ENCODE measurements at places on chromosomes 7 and 10.

DNA sequence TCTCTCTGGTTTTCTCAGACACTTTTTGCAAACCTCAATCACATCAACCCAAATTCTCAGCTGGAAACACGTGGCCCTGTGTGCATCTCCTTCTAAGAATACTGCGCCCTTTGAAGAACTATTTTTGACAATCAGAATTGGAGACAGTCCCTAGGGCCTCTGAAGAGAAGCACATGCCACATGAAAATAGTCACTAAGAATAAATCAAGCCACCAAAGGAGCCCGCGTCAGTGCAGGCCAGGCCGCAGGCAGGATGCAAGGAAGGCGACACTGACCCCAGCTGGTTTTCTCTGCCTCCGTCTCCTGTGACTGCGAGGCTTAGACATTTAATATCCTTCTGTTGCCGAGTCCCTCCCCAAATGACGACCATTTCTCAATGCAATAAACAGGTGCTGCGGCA is 88.0 kb upstream of the ADAM12 start:
- DNase-seq: no peak

DNA sequence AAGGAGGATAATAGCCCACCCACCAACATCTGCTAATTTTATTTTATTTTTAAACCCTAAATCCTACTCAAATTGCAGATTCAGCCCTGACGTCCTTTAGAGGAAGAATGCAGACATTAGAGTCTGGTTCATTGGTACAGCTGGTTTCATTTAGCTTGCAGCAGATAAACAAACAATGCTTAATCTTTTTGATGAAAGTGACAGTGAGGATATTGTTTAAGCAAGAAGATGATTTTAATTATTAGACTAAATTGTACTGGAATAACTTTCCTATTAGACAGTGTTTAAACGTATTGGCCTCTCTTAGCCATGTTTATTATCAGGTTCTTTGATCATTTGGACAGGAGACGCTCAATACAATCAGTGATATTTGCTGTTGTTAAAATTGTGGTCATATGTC is 164.8 kb downstream of the CDK14 start:
- no peak for DNase-seq

GRCh38 chr10:119768455-119769094 is 42.7 kb downstream of the INPP5F start:
- no peak for DNase-seq

GRCh38 chr10:4868357-4868657 is 42.3 kb downstream of the AKR1E2 start:
- no peak for DNase-seq

- no peak for DNase-seq
Measured at GRCh38 chr10:36109399-36110023, 467.4 kb upstream of the FZD8 start.

- no peak for DNase-seq
Measured at GRCh38 chr10:90162271-90162853, 461.0 kb downstream of the KIF20B start.

DNA sequence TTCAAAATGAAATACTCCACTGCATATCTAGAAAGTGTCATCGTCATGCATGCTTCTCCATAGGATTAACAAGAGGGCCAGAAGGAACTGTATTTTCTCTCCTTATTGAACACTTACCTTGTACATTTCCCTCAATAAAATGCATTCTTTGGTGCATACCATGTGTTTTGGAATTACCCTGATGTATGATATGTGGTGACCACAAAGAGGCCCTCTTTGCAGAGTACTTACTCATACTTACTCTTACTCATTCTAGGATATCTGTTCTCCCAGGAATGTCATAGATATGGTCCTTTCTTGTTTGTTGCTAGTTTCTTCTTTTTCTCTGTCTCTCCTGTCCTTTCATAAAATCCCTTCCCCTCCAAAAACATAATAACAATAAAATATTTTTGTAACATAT is 1087.1 kb upstream of the POT1 start:
- no peak for DNase-seq

DNA sequence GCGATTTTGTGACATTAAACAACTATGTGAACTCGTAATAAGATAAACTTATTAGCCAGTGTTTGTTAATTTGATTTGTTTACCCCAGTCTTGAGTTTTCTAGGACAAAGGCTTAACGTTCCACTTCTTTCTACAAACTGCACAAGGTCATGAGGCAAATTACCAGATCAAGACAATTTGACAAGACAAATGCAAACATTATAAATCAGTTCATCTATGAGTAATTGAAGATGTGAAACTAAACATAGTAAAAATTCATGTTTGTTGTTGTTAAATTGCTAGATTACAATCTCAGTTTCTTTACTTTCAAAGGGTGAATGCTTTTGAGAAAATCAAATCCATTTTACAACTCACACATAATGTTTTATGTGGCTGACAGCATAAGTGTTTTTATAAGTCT is 13.4 kb upstream of the ZNF804B start:
- no peak for DNase-seq

GRCh38 chr7:107046491-107047259 is 2.2 kb downstream of the PRKAR2B start:
- DNase-seq: no peak

- DNase-seq: no peak
Measured at GRCh38 chr7:114084002-114084471, 165.2 kb upstream of the PPP1R3A start.

DNA sequence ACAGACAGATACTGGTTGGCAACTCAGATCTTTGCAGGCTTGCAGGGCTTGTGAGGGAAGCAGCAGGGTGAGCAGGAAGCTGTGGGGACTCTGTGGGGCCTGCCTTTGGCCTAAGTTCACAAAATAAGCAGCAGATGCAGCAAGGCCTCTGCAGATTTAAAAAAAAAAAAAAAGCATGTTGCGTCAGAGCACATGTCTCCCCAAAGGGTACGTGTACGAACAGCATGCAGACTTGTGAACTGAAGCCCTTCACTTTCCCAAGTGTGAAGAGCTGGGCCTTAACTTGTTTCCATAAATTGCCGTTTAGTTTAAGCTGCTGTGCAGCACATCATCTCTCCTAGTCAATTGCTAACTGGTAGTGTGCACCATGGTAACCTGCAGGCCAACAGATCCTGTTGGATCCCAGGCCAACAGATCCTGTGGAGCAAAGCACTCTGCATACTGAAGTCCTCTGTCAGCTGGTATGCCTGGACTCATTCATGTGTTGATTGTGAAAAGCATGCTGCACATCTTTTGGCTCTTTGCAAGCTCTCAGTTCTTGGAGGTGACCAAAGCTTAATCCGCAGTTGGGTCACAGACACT is 10.8 kb upstream of the XPNPEP1 start:
- peak; percentile 6 for DNase-seq

- peak; percentile 78 for DNase-seq
Measured at GRCh38 chr7:28096713-28097112, 83.9 kb downstream of the JAZF1 start.

DNA sequence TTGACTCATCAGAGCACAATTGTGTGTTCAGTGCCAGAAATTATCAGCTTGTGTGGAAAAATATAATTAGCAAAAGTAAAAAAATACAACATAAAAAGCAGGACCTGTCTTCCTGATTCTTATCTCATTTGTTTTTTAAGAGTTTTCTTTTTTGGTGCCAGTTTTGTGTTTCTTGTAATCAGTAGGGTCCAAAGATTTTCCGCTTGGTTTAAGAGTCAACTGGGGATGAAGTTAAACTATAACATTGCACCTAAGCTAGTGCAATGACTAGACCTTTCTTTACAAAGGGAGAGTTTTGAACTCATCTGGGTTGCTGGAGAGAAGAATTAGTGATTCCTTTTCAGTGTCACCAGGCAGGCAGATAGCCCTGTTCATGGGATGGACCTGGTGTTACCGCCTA is 113.4 kb downstream of the PLPP4 start:
- no peak for DNase-seq

- no peak for DNase-seq
Measured at GRCh38 chr10:6365384-6365783, 162.7 kb downstream of the PFKFB3 start.

GRCh38 chr10:24716295-24716694 is 7.4 kb downstream of the ARHGAP21 start:
- DNase-seq: no peak

DNA sequence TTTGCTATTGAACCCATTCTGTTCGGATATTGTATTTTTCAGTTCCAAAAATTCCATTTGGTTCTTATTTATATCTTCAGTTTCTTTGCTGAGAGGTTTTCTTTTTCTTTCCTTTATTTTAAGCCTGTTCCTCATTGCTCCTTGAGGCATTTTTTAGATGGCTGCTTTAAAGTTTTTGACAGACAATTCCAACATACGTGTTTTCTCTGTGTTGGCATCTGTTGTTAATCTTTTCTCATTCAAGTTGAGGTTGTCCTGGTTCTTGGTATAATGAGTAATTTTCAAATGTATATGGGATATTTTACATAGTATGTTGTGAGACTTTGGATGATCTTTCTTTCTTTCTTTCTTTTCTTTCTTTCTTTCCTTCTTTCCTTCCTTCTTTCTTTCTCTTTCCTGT is 1078.0 kb upstream of the CELF2 start:
- DNase-seq: no peak

GRCh38 chr10:27285093-27285492 is 44.5 kb upstream of the ACBD5 start:
- peak; percentile 42 for DNase-seq

GRCh38 chr10:16809074-16809718 is 8.0 kb downstream of the RSU1 start:
- peak; percentile 71 for DNase-seq

GRCh38 chr7:152551304-152552036 is 115.7 kb upstream of the KMT2C start:
- no peak for DNase-seq

- no peak for DNase-seq
Measured at GRCh38 chr10:32244421-32245207, 102.3 kb downstream of the EPC1 start.

- DNase-seq: peak; percentile 25
Measured at GRCh38 chr10:34434119-34434594, 380.9 kb downstream of the PARD3 start.

DNA sequence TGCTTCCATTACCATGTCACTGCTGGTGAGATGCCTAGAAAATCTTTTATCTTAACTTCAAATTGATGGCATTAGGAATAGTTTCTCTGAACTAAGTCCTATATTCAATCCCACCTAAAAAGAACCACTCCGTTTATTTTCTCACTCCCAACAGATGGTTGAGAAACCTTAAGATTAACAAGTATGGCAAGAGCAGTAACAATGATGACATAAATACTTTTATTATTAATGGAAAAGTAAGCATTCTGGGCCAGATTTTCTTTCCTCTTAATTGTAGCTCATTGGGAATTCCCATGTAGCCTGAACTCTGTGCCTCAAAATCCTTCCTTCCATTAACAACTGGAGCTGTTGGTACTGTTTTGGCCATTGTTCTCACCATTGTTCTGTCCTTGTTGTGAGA is 21.1 kb upstream of the FAM13C start:
- DNase-seq: no peak

- DNase-seq: no peak
Measured at GRCh38 chr7:69692611-69693010, 94.3 kb downstream of the AUTS2 start.

DNA sequence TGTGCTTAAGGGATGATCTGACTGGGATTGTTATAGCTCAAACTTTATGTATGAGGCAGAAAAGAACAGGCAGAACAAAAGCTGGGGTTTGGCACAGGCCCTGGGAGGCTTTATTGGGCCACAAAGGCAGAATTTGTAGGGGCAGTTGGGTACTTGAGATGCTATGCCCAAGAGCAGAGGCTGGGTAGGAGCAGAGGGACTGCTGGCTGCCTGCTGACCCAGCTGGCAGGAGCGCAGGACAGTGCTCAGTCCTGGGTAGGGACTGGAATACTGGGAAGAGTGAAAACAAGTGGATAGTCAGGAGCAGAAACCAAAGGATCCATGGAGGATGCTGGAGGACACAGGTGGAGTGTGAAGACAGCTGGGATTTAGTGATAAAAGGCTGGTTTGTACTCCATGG is 75.7 kb downstream of the CCDC3 start:
- DNase-seq: no peak

- DNase-seq: peak; percentile 27
Measured at GRCh38 chr7:148620749-148621359, 30.3 kb downstream of the C7orf33 start.

- DNase-seq: no peak
Measured at GRCh38 chr10:27450225-27450624, 53.9 kb upstream of the RAB18 start.

- no peak for DNase-seq
Measured at GRCh38 chr10:127408112-127408710, 140.9 kb upstream of the NPS start.

DNA sequence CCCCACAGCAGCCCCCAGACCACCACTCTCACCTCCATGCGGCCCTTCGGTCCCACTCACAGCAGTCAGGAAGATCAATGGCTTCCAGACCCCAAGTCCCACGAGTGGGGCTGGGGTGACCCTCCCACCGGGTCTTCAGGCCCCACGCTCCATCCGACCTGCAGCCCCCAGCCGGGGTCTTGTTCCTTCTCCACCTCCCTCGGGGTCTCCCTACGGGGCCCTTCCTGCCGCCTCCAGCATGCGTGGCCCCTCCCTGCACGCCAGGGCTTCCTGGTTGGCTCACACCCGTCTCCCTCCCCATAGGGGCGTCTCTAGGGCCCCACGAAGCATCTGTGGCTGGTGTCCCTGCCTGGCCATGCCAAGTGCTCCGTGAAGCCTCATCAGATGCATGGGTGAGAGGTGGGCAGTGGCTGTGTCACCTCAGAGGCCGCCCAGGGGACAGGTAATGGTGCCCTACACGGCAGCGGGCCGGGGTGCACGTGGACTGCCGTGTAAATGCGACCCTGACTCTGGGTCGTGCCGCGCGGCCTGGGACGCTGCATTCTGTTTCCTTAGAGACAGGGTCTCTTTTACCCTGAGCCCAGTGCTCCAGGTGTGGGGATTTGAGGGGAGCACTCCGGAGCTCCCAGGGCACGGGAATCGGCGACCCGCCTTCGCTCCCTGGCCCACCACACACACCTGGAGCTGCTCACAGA is 19.9 kb downstream of the ADAP1 start:
- DNase-seq: no peak

Data from DMS53 (cell line).